ENCODE measurements at places on chromosomes 16 and 17. TPM values are rescaled to one million over a fixed set of nuclear protein-coding genes. Genes with fewer than 3 reads are reported as not detected.

The CCDC40 gene
- not detected for polyA plus RNA-seq

The DPEP2 gene
- polyA plus RNA-seq, result 59.4 TPM

The GALR2 gene
- polyA plus RNA-seq, result 0.18 TPM

The MYO1C gene
- 0.63 TPM for polyA plus RNA-seq

The MMP2 gene
- polyA plus RNA-seq, result not detected

The ZP2 gene
- not detected for polyA plus RNA-seq

The PDK2 gene
- polyA plus RNA-seq, result 43.8 TPM

The CARD14 gene
- polyA plus RNA-seq, result not detected

The USB1 gene
- 88.7 TPM for polyA plus RNA-seq

The ZACN gene
- polyA plus RNA-seq, result 0.59 TPM

The TEKT3 gene
- not detected for polyA plus RNA-seq

The ADORA2B gene
- 0.96 TPM for polyA plus RNA-seq

The HSDL1 gene
- polyA plus RNA-seq, result 13.8 TPM
